ENCODE measurements at places on chromosomes 5 and 9.
A peak's percentile ranks its signal among the peaks of the same experiment; 100 is the strongest.

DNA sequence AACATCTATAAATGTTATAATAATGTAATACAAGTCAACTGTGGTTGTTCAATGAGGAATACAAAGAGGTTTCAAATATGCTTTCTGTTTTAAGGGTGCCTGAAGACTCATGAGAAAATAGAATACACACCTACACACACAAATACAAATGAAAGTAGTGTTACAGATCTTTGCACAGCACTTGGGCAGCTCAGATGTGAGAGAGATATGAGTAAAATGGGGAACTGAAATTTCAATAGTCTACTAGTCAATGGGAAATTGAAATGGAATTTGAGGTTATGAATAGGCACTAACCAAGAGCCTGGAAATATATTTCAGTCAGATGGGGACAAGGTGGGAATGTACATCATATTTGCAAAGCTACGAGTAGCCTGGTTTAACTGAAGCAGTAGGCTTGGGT, 96.6 kb downstream of the ISL1 start:
- no peak for DNase-seq

GRCh38 chr5:107476783-107477182, 194.0 kb downstream of the EFNA5 start:
- DNase-seq = no peak

DNA sequence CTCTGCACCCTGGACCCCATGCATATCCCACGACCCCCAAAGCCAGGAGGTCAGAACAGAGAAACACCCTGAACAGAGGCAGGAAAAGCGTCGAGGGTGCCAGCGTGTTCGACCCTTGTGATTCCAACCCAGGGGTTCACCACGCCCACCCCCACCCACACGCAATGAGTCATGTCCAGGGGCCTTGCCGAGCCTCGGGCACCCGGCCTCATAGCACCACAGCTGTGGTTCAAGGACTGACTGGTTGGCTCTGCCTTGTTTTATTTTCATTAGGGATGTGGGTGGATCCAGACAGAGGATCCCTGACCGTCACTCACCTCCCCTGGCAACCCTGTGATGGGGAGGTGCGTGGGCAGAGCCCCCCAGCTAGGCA, 9.5 kb upstream of the QSOX2 start:
- no peak for DNase-seq

DNA sequence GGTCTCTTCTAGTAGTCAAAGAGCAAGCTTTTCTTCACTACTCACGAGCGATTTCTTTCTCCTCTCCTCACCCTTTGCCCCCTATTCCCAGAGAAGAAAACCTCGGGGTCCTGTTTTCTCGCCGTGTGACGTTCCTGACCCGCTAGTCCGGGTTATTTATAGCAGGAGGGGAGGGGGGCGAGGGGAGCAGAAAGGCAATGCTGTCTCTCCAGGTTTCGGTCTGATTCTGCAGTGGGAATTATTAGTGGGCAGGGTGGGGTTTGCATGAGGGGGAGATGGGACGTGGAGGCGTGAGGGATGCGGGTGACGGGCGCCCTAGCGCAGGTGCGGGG, 847 bp upstream of the GABRB2 start:
- no peak for DNase-seq

DNA sequence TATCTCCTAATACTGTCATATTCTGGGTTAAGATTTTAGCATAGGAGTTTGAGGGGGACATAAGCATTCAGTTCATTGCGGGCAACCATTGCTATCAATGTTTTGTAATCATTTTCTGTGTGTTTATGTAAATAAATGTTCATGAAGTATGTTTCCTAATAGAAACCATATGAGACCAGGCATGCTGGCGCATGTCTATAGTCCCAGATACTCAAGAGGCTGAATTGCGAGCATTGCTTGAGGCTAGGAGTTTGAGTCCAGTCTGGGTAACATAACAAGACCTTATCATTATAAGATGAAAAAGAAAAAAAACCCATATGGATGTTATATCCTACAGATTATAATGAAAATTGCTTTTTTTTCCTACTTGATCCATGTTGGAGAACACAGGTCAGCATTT, 91.2 kb downstream of the F2RL2 start:
- no peak for DNase-seq

DNA sequence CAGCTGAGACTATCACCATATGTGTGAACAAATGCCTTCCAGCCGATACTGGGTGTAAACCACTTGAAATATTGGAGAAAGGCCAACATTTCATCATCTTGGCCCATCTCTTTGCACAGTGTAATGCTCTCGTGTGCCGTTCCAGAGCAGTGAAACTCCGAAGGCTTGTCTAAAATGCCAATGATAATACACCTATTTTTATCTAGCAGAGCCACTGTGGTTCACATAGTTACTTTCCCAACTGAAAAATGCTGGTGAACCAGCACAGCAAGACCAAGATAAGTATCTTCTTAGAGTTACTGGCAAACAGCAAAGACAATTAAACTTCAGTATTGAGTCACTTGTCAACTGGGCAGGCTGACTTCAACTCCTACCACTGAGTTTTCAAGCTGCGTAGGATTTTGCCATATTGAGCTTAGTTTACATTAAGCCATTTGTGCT, 379.9 kb upstream of the ACTBL2 start:
- DNase-seq = no peak

GRCh38 chr5:44714871-44715561, 93.7 kb upstream of the MRPS30 start:
- no peak for DNase-seq

- DNase-seq = no peak
Measured at GRCh38 chr9:91845879-91846278, 104.1 kb downstream of the ROR2 start.

- no peak for DNase-seq
Measured at GRCh38 chr5:157214861-157215513, 34.3 kb downstream of the ITK start.

GRCh38 chr5:30627945-30628344, 565.5 kb upstream of the CDH6 start:
- DNase-seq = no peak

DNA sequence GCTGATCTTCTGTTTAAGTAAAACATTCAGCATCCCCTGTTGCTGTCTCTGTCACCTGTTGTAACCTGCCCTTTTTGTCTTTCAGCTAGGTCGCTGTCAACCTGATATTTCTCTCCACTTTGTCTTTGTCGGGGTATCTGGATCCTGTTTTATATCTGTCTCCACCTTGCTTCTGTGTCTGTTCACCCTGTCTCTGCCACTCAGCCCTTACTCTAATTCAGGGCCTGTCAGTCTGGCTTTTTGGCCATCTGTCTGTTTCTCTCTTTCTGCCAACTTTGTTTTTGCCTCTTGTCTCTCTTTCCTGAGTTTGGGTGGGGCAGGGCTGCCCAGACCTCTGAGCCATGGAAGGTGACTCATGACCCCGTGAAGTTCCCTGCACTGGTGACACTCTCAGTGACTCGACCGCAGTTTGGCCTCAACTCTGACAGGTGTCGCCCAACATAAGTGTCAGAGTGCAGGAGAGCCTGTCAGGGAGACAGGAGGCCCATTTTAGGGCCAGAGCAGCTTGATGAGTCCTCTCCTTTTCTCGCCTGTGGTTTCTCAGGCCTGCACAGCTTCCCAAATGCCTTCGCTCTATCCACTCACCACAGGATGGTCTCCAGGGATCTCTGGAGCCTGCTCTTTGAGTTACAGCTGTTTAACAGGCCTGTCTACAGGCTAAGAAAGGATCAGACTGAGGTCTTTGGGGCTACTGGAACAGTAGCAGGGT, 868 bp downstream of the ZBTB43 start:
- DNase-seq = peak; percentile 93

Data from CD4-positive, alpha-beta T cell (primary cell).